ENCODE measurements at places on chromosomes 1 and 21.

DNA sequence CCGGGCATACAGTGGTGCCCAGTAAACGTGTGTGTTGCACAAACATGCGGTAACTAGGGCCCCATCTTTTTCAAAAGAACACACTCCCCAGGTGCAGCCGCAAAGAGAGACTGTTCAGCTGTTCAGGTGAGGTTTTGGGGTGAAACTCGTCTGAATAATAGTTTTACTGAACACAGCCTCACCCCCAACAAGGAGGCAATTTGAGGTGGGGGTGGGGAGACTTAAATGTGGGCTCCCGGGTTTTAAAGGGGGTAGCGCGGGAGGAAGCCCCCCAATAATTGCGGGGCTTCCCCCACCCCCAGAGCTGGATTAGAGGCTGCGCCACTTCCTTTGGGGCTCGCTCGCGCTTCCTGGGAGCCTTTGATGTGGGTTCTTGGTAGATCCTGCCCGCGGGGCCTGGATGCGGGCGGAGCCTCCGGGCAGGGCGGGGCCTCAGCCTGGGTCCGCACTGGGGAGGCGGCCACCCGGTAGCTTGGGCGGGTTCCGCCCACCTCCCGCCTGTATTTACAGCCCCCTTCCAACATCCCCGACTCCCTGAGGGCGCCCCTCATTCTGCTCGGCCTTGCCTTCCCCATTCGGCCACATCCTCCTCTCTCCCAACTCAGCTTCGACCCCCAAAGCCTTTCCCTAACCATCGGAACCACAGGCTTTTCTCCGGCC, 6.4 kb upstream of the EPHA2 start:
- no peak for DNase-seq

DNA sequence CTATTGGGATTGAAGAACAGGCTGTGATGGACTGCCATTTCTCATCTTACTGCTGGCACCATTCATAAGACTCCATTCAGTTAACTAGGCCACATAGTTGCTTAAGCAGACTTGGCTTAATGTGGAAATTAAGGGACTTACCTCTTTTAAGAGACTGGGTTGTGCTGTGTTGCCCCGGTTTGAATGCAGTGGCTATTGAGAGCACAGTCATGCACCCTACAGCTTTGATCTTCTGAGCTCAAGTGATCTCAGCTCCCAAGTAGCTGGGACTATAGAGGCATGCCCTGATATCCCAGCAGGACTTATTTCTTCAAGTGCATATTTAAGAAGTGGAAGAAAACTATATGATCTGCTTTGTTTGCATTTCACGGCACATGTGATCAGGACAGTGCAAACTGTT, 181.1 kb downstream of the RASAL2 start:
- DNase-seq: no peak

GRCh38 chr21:34110594-34111202, 37.3 kb downstream of the MRPS6 start:
- no peak for DNase-seq

DNA sequence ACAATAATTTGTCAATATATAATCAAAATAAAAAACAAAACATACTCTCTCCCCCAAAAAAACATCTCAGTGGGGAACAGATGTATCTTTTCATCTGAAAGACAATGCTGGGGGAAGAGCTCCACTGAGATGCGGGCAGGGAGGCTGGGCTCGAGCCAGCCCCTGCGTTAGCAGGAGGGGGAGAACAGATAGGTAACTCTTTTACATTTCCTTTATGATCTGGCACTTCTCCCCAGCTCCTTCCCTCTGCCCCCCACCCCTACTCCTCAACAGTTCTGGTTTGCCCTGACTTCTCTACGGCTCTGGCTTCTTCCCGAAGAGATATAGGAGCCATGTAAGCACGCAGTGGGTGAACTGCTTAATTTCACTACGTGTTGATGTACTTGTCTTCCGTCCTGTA, 12.4 kb downstream of the LEPR start:
- no peak for DNase-seq

GRCh38 chr1:228242409-228242808, 34.6 kb downstream of the OBSCN start:
- DNase-seq: no peak

DNA sequence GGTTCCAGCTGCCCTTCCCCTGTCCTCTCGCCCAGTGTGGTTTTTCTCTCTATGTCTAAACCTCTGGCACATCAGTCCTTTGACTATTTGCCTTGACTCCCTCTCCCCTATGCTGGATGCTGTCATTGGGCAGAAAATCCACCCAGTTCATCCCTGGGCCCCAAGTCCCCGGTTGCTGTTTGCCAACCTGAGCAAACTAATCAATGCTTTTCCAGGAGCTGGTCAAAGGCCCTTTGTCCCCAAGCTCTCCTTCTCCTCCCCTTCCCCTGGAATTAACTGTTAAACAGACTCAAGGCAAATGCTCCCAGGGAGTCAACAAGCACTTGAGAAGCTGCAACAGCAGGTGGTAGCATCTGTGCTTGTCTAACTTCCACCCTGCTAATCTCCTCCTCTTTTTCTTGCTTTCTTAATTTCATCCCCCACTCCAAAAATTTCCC, 102.7 kb downstream of the LMX1A start:
- no peak for DNase-seq

- no peak for DNase-seq
Observed at GRCh38 chr1:30516485-30516858, 206.9 kb downstream of the MATN1 start.

DNA sequence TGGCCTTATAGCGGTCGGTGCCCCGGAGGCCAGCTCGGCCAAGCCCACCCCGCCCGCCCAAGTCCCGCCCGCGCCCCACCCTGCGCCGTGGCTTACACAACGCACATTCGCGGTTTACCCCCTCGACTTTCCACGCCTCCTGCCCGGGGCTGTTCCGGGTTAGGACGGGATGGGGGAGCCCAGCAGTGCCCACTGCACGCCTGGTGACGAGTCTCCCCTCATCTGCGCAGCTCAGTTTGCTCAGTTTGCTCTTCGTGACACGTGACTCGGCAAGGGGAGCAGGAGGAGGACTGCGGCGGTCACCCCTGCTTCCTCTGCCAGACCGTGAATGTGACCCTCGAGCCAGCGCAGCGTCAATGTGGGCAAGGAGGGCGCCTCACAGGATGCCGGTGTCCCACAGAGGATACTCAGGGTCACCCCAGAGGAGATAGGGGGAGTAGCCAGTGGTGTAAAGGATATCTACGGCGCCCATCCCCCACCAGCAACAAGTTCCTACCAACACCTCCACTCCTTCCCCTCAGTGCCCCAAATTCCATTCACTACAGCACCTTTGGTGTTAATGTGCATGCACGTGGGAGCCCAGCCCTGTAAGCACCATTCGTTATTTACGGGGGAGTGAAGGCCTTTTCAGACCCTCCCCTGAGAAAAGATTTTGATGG, 350 bp upstream of the S100A6 start:
- DNase-seq: peak; percentile 90

- DNase-seq: no peak
Observed at GRCh38 chr1:228747301-228747935, 12.1 kb downstream of the RHOU start.

GRCh38 chr1:55609630-55610029, 394.5 kb upstream of the USP24 start:
- DNase-seq: no peak

DNA sequence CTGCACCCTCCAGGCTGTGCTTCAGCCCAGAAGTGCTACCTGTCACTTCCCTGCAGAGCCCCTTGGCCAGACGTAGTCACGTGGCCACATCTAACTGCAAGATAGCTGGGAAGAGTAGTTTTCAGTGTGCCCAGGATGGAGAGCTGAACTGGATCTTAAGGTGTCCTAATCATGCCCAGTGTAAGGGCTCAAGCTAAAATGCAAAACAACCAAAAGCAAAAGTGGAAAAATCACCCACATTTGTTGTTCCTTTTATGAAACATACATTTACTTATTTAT, 59.4 kb upstream of the ROR1 start:
- no peak for DNase-seq

- DNase-seq: no peak
Observed at GRCh38 chr1:220274251-220274855, 2.1 kb upstream of the RAB3GAP2 start.

GRCh38 chr1:9373619-9374018, 80.9 kb downstream of the SPSB1 start:
- DNase-seq: no peak

DNA sequence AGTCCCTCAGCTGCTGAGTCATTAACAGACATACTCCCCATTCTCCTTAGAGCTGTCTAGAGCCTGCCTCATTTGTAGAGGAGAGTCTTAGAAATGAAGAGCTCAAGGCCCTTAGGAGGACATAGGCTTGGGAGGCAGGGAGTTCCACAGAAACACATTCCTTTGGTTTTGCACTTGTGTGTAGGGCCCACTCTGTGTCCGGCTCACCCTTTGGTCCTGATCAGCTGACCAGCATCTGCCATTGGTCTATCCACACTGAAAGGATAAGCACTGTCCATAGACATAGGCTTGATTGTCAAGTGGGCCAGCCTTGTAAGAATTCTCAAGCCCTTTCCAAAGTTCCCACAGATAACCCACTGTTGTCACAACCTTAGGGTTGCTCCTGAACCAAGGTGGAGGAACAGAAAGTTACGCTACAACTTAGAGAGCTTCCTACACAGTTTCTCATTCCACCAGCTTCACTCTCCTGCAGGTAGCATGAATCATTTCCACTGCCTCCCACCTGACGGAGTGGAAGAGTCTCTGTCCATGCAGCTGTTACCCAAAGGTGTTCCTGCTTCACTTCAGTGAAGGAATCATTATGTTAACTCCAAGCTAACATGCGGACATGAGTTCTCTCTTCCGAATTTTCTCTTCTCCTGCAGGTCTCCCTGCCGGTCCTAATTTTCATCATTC, 96.1 kb downstream of the TNFSF18 start:
- no peak for DNase-seq

DNA sequence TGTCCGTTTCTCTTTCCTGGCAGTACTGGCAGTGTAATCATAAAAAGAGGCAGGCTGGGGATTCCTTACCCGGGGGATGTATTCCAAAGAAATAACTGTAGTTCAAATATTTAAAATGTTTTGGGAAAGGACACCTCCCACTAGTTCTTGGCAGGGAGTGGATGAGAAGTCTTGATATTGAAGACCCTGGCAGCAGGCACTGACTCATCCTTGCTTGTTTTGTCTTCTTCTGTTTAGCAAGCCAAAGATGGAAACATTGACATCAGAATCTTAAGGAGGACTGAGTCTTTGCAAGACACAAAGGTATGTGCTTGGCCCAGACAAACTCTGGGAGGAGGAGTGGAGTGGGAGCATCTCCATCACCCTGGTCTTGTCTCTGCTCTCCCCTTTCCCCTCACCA, 639 bp downstream of the IL20 start:
- DNase-seq: no peak

DNA sequence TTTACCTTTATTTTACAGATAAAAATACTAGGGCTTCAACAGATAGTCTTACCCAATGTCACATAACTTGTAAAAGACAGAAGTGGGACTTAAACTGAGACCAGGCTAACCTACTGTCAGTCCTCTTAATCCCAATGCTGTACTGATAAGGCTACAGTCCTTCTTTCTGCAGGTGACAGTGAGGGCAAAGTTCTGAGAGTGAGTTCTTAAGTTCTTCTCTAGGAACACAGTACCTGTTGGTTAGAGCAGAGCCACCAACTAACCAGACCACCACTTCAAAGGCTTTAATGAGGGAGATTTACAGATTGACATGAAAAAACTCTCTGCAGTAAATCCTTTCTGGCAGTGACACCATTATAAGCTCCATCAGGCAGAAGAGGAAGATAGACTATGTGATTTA, 74.2 kb downstream of the SNX7 start:
- no peak for DNase-seq

- no peak for DNase-seq
Observed at GRCh38 chr1:87327376-87328271, 1.1 kb upstream of the LMO4 start.

DNA sequence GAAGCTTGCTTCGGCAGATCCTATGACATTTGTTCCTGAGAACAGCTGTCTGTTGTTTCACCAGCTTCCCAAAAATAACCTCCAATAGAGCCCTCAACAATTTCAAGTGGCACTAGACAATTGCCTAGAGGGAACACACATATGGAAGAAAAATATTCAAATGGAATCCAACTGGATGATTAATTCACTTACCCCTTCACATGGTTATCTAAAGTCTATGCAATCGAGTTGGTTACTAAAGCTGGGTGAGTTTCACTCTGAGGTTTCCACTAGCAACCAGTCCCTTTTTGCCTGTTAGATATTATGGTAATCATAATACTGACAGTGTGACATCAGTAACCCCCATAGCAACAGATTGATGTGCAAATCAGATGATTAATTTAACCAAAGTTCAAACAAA, at the start of gene LEMD1:
Gene LEMD1, minus strand, starts transcription at position 259 of the 400 bp plus-strand sequence. CDS start 1,520 bp downstream, outside the sequence.
- DNase-seq: no peak

GRCh38 chr21:27134516-27134915, 167.6 kb upstream of the ADAMTS5 start:
- no peak for DNase-seq

DNA sequence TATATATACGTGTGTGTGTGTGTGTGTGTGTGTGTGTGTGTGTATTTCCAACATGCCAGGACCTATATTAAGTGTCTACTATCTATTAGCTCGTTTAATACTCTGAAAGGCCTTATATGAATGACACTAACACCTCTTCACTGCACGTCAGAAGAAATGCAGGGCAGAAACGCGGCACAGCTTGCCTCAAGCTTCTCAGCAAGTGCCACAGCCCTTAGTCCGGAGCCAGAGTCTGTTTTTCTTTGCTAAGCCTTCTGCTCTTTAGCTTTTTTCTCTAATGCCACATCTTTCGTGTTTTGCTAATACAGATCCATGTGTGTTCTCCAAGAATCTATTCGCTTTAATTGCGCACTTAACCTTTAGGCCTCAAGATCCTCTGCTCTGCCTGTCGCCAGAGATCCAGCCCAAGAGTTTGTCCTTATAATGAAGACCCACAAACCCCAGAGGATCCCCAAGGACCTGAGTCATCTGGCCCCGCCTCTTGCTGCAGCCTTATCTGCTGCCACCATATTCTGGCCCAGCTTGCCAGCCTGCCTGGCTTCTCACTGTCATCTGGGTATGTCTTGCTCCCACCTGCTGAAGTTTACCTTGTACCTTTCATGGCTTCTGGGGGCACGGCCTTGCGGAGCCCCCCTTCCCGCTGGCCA, 2.0 kb upstream of the TRIM58 start:
- no peak for DNase-seq

Measured in GM04504 (cell line).